NCI-H146 (cell line): ENCODE measurements at places on chromosomes 7 and 10.

DNA sequence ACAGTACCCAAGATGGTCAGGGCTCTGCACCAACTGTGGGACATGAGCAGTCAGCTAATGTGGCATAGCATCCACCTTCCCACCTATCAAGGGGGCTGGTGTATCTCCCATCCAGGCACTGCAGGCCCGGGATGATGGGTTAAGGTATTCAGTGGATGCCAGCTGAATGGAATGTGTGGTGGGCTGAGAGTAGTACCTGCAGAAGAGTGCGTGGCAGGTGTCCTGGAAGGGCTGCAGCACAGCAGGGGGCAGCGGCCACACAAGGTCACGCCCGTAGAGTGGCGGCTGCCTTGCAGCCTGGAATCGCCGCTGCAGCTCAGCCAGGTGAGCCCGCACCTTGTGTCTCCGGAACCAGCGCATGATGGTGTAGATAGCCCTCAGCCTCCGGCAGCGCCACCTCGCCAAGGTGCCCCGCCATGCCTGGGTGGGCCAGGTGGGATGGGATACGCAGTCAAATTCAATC is 13.3 kb downstream of the MYO1G start:
- no peak for DNase-seq

GRCh38 chr7:100491192-100491578 is 7.5 kb downstream of the NYAP1 start:
- no peak for DNase-seq

DNA sequence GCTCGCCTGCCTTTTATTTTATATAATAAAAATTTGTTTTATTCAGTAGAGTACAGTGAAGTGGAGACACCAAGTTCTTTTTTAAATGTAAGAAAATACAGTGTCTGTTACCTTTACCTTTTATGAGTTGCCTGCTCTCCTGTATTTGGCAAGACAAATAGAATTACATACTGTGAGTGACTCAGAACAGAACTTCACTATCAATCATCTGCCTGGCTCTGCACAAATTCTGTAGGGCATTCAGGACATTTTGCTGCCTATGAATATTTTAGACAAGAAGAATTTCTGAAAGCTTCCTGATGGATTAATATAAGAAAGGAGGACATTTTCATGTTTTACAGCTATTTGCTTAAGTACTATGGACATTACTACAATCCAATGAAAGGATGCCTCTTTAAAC is 135.4 kb upstream of the PHF14 start:
- no peak for DNase-seq

DNA sequence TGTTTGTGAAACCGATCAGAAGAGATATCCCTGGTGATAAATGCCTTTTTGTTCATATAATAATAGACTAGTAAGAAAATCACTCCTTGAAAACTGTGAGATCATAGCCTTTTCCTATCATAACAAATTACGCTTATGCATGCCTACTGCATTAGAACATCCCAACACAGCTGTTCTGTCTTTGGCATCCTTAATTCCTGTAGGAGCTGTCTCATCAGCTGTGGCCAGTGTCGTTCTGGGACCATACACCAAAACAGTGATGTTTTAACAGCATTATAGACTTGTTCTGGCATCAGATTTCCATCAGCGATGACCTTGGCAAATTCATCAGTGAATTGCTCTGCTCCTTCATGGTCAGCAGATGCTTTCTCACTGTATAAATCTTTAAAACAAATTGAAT is 423.6 kb upstream of the LRGUK start:
- no peak for DNase-seq

DNA sequence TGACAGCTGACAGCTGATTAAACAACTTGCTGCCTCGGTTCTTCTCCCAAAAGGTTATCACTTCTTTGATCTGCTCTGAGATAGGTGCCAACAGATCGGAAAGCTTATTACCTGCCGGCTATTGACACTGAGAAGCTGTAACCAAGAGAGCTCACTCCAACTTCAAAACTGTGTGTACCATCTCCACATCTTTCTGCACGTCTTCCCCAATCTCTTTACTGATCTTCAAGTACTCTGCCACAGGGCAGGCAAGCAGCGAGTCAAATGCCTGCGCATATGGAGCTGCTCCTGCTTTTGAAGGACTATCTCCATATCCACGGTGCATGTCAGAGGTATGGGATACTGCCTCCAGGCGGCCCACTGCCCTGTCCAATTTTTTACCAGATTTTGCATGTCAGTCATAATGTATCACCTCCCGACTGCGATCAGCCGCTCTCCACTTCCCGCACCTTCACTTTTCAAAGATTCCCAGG is 352 bp upstream of the ZNF485 start:
- no peak for DNase-seq

GRCh38 chr10:43616697-43617370 is 10.6 kb downstream of the ZNF485 start:
- DNase-seq, result no peak

DNA sequence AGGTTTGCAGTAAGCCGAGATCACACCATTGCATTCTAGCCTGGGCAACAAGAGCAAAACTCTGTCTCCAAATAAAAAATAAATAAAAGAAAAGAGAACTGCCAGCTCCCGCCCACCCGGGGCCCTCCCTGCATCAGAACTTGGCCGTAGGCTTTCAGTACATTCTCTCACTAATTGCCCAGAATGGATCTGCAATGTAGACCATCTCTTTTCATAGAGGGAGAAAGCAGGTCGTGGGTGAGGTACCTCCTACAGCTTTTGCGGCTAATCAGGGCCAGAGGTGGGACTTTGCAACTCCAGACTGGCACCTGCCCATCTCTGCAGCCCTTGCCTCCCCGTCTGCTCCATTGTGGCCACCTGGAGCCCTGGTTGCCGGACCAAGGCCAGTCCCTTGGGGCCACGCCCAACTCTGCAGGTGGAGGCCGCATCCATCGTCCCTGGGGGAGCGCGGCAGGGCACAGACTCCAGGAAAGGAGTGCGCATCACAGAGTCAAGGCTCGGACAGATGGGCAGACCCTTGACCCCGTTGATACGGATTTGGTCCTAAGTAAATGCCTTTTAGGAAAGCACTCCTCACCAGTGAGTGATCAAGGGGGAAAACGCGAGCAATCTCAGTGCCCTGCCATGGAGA is 179.1 kb upstream of the SH2B2 start:
- DNase-seq, result no peak

DNA sequence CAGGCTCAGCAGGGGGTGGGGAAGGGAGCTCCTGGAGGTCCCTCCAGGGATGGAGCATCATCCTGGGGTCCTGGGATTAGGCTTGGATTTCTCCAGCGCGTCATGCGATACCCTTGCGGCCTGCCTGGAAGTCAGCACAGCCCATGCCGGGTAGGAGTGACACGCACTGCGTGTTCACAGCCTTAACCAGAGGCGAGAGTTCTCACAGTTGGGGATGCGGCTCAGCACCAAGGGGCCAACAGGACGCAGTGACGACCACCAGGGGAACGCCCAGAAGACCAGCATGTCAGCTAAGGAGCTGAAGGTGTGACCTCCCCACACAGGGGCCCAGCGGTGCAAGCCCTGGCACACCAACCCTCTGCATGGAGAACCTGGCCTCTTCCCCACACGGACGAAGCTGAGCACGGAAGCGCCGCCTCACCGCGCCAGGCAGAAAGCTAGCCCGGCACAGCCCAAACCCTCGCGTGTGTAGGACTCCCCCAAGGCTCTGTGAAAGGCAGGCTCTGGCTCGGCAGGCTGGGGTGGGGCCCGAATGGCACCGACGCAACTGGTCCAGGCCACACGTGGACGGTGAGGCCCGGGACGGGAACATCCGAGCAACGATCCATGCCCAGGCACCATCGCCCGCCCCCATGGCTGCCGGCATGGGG is 198.6 kb downstream of the ELFN1 start:
- no peak for DNase-seq

DNA sequence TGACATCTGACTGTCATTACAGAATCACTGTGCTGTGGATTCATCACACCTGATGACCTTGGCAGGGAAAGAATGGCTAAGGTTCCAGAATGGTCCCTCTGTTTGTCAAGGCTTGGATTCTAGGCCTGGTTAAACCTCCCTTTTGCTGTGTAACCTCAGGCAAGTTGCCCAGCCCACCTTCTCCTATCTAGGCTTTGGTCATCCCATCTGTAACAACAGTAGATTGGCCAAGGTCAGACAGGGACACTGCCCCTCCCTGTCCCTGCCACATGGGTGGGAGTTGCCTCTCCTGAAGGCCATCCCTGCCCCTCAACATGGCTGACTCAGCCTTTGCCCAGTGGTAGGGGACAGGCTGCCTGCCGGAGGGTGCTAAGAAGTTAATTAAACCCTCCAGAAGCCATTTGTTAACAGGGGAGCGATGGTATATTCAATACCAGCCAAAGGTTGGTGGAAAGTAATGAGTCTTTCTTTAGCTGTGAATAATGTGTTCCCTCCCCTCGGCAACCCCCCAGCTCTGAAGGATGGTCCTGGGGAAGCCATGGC is 149.8 kb upstream of the PCBD1 start:
- no peak for DNase-seq

GRCh38 chr7:128835790-128836641 is 5.8 kb downstream of the FLNC start:
- DNase-seq, result no peak

- no peak for DNase-seq
Measured at GRCh38 chr10:49543604-49544003, 4.7 kb upstream of the ERCC6 start.

- DNase-seq, result peak; percentile 86
Measured at GRCh38 chr10:67818323-67818722, 19.7 kb downstream of the DNAJC12 start.

DNA sequence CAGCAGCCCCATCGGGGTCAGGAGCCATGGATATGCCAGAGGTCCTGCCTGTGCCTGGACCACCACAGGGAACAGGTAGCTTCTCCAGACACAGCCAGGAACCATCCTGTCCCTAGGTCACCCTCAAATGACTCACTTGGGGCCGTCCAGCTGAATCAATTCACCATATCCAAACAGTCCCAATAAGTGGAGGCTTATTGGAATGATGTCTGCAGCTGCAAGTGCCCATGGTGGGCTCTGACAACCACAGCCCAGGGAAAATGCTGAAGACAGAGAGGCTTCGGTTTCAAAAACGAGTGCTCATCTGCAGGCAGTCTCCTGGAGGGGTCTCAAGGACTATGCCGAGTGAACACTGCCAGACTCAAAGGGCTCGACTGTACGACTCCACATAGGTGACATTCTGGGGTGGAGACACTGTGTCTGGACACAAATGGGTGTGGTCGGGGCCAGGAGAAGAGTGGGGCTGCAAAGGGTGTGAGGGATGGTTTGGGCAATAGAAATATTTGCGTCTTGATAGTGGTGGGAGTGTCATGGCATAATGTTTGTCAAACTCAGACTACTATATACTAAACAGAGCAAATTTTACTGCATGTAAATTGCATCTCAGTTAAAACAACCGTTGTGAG is 204.8 kb downstream of the TNS3 start:
- DNase-seq, result no peak

DNA sequence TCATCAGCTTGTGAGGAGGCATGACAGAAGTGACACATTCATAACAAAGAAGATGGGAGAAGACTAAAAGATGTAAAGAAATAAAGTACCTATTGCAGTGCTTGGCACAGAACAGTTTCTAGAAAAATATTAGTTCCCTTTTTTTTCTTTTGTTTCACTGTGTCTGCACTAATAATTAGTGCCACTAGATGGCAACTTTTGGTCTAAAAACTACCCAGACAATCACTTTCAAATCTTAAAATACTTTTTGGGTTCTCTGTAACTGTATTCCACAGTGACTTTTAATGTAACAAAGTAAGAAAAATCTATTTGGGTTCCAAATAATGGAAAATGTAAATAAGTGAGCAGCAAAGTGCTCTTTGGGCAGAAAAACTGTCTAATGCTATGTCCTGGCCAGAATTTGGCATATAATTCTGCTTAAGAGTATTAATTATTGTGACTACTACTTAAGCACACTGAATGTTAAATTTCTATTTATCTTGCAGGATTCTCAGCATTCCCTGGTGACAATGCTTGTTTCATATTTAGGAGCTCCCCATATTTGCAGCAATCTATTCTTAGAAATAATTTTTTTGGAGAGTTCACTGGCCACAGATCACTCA is 134.8 kb upstream of the KIF5B start:
- DNase-seq, result peak; percentile 15

GRCh38 chr10:62038609-62039190 is 137.2 kb downstream of the ARID5B start:
- DNase-seq, result peak; percentile 74

- DNase-seq, result no peak
Measured at GRCh38 chr10:14554491-14555205, 220.0 kb downstream of the FAM107B start.

- no peak for DNase-seq
Measured at GRCh38 chr10:49579621-49580020, 30.5 kb upstream of the SLC18A3 start.

- DNase-seq, result peak; percentile 78
Measured at GRCh38 chr7:68488341-68489060, 1109.8 kb upstream of the AUTS2 start.

DNA sequence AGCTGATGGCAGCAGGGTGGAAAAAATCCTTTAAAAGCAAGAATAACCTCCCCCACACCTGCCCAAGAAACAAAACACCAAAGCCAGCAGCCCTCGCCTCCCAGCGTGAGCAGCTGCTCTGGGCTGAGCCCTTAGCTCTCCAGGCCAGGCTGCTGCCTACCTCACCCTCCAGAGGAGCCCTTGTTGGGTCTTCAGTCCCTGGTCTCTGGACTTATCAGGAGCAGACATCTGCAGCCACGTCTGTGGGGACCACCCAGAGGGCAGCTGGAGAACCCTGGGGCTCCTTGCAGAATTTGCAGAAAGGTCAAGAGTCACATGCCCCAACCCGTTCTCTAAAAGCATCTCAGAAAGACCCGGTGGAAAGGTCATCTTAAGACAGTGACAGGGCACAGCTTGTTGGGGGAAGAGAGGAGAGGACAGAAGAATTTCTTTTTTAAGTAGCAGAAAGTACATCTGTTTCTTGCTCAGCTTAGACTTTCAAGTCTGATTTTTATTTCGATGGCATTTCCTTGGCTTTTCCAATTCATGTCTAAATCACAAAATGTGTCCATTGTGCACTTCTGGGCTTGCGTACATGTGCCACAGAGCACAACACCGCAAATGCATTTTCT is 425.7 kb upstream of the NFE2L3 start:
- DNase-seq, result peak; percentile 89

GRCh38 chr7:134900166-134900982 is 85.9 kb upstream of the AGBL3 start:
- DNase-seq, result no peak

GRCh38 chr7:141243368-141243767 is 169.5 kb downstream of the TMEM178B start:
- no peak for DNase-seq

DNA sequence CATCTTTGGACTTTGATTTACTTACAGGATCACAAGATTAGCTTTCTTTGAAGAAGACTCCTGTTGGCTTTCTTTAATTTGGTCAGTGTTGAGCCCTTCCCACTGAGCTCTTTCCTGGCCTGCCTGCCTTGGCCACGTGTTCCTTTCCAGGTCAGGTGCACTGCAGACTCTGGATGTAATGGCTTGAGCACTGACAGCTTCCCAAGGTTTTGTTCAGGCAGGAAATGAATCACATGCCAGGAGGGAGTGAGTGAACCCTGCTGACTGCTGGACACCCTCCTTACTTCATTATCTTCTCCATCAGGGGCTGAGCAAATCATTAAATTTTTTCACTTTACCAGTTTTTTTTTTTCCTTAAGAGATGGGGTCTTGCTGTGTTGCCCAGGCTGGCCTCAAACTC is 29.8 kb downstream of the SNX10 start:
- DNase-seq, result no peak

GRCh38 chr10:89301721-89302445 is at the start of gene IFIT2:
Gene IFIT2 (plus strand): TSS chr10:89302046. CDS start chr10:89302124, 78 bp downstream.
- DNase-seq, result peak; percentile 21

GRCh38 chr7:94029976-94030375 is 25.8 kb upstream of the BET1 start:
- no peak for DNase-seq
